Calu3 (cell line): ENCODE measurements at places on chromosomes 6 and 20. TPM values are rescaled to one million over a fixed set of nuclear protein-coding genes. Genes with fewer than 3 reads are reported as not detected.
A peak's percentile ranks its signal among the peaks of the same experiment; 100 is the strongest.

DNA sequence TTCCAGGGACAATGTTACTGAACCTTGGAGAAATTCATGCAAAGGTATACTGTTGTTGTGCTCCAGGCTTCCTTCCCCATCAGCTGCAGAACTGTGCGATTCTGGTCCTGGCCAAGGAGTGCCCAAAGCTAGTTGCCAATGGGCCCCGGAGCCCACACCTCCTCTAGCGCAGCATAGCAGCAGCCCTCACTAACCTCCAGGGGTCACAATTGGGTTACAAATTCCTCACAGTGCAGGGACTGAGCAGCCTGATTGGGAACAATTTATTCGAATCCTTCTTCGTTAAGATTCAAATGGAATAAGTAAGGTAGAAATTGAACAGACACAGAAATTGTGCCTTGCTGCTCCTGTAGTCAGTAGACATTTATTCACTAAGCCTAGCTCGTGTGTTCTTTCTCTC is 284.9 kb downstream of the PRKN start:
- H3K36me3 ChIP-seq = no peaks in the 10 kb centered on the region
- H3K4me3 ChIP-seq = no peak overlapping the region
- H3K27me3 ChIP-seq = no peaks in the 10 kb centered on the region
- H3K4me1 ChIP-seq = no peaks in the 10 kb centered on the region
- no peak overlapping the region for H3K27ac ChIP-seq
- no peak for DNase-seq

DNA sequence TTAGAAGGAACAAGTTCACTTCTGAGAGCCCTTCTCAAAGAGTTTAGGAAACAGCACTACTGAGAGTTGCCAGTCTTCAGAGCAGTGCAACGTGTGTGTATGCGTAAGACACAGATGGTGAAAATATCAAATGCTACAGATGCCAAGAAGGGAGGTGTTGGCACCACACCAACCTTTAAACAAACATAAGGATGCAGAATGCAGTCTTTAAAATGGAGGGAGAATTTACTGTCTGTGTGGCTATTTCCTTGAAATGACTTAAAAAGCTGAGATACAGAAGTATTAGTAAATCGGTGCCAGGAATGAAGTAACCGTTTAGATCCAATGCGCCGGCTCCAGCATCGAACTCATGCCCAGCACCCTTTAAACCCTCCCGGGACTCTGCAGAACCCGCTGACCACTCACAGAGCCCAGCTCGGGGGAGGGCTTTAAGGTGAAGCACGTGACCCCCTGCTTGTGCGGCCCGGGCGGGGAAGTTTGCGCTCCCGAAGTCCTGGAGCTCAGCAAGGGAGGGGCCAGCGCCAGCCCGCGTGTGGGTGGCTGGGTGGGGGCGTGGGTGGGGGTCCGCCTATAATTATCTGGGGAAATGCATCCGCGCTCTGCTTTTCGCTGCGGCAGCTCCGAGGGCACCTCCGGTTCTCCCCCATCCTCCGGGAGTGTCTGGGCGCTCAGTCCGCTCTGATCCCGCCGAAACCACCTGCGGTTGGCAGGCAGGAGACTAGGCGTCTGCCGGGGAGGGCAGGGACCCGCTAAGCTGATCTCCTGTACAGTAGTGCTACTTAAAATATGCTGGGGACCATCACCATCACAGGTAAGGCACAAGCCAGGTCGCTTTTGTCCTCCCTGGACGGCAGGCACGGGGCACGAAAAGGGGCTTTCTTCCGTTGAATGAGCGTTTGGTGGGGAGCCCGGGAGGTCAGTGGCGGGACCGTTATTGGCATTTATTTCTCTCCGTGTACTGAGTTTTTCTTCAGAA is 66.0 kb downstream of the ZBTB2 start:
- no peaks in the 10 kb centered on the region for H3K27me3 ChIP-seq
- peak; percentile 65 for DNase-seq
- peak overlapping the region; percentile 60 for H3K27ac ChIP-seq
- H3K36me3 ChIP-seq = peaks cover 16% of the 10 kb centered on the region
- peaks cover 14% of the 10 kb centered on the region for H3K4me1 ChIP-seq
- peak overlapping the region; percentile 76 for H3K4me3 ChIP-seq

GRCh38 chr6:33578164-33578563 is 1.9 kb downstream of the BAK1 start:
- H3K4me1 ChIP-seq = peaks cover 32% of the 10 kb centered on the region
- DNase-seq = no peak
- peaks cover 64% of the 10 kb centered on the region for H3K36me3 ChIP-seq
- H3K27ac ChIP-seq = no peak overlapping the region
- no peaks in the 10 kb centered on the region for H3K27me3 ChIP-seq
- peak overlapping the region; percentile 98 for H3K4me3 ChIP-seq

- H3K27ac ChIP-seq = peak overlapping the region; percentile 0
- peaks cover 21% of the 10 kb centered on the region for H3K36me3 ChIP-seq
- H3K27me3 ChIP-seq = no peaks in the 10 kb centered on the region
- DNase-seq = no peak
These were observed 8.8 kb downstream of the CARMIL1 start for GRCh38 chr6:25287941-25288340.

The LGSN gene
- not detected in 2 replicates for total RNA-seq

The PRSS16 gene
- 29.4 and 31.3 TPM in 2 replicates for total RNA-seq
